GF-D8 (cell line): ENCODE measurements at places on chromosomes 3 and 15.

DNA sequence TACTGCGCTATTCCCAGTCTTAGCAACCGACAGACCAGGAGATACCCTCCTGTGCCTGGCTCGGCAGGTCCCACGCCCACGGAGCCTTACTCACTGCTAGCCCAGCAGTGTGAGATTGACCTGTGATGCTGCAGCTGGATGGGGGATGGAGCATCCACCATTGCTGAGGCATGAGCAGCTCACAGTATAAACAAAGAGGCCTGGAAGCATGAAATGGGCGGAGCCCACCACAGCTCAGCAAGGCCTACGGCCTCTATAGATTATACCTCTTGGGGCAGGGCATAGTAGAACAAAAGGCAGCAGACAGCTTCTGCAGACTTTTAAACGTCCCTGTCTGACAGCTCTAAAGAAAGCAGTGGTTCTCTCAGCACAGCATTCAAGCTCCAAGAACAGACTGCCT lies 160.3 kb downstream of the ANXA2 start:
- no peak for DNase-seq

DNA sequence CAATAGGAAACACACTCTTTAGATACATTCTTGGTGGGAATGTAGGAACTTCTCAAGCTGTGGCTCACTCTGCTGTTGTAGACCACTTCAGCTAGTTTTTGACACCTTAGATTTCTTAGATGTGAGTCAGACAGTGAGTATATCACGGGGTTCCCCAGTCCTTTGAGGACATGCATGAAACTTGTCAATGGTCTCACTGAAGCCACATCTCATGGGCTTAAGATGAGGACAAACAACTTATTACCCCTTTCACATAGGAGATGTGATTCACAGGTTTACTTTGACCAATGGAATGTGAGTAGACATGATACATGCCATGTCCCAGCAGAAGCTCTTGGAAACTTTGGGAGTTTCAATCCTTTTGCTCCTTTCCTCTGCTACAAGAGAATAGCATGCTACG lies 325.5 kb downstream of the CHST2 start:
- no peak for DNase-seq

DNA sequence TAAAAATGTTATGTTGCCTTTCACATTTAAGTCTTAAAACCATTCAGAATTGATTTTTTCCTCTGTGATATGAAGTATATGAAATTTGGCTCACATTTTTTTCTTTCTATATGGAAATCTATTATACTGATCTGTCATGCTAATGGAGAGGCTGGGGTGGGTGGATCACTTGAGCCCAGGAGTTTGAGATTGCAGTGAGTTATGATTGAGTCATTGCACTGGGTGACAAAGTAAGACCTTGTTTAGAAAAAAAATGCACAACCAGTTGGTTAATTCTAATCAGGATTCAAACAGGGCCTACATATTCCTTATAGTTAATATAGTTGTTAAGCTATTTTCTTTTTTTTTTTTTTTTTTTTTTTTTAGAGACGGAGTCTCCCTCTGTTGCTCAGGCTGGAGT lies 230.5 kb downstream of the MFSD1 start:
- no peak for DNase-seq

GRCh38 chr3:1214933-1215332 lies 122.1 kb downstream of the CNTN6 start:
- no peak for DNase-seq

GRCh38 chr15:76991048-76991447 lies 3.9 kb upstream of the PSTPIP1 start:
- no peak for DNase-seq

DNA sequence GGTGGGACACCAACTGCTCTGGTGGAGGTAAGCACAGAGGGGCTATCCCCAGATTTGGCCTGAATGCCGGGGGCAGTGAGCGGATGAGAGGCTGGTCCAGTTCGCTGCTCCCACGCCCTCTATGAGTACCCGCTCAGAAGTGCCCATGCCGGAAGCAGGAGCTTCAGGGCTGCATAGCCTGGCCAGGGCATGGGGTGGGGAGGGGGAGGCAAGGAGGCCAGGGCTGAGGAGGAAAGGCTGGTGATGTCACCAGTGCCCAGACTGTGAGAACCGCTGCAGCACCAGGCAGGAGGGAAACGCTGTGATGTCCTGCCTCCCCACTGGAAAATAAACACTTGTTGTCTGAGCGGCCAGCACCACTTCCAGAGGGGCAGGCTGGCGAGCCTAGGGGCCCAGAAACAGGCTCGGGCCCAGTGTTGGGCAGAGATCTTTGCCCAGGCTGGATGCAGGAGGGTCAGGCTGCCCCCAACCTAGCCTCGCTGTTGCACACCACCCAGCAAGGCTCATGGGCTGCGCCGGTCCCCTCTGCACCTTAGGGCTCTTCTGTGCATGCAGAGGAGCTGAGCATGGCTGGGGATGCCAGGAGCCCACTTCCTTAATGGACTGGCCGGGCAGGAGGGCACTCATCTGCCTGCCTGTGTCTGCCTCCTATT lies 10.9 kb upstream of the DLL4 start:
- DNase-seq: no peak

GRCh38 chr3:143895805-143896204 lies 47.5 kb upstream of the SLC9A9 start:
- DNase-seq: no peak

DNA sequence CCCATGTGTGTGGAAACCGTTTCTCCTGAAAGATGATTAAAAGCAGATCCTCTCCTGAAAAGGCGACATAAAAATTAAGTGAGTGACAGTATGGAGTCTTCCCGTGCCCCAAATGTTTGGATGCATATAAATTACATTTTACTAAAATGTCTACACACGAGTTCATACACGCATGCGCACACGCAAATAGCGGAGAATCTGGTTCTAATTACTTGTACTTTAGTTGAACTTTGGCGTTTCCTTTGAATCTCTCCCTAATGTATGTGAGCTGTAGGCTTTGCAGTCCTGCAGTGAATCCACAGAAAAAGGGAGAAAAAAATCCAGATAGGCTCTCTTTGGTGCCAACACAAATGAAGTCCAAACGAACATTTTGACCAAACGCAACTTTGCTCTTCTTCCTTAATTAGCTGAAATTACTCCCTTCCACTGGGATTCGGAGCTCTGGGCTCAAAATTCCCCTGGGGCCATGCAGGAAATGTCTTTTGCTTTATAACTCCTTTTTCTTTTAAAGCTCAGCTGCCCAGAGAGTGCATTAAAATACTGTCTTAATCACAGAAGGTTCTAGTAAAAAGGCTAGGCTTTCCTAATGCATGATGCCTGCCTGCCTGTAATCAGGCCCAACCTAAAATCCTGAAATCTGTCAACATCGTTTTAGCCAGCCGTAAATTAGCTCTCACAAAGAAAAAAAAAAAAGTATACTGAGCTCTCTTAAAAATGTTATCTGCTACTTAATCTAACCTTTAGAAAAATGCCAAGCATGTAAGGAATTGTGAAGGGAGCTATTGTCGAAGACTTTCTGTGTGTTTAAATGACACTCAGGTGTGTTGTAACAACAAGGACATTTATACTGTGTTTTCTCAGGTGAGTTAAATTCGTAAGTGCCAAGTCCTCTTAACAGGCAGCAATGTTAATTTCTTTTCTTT lies 26.2 kb downstream of the RARB start:
- no peak for DNase-seq

- no peak for DNase-seq
These were observed 20.6 kb downstream of the FOXP1 start for GRCh38 chr3:71562938-71563337.

DNA sequence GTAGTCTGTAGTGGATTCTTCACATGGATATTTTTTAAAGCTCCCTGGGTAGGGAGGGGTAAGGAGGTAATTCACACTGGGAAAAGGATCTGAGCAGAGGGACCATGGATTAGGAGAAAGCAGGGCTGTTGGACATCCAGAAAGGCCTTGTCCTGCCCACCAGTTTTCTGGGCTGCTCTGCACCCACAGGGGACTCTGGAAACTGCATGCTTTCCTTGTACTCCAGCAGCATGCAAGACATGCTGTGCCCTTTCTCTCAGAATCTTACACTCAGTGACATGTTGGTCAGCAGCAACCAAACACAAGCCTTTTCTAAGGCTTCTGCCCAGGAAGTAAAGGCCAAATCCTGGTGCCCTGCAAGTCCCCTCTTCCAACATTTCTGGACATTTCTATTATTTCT lies 2.5 kb upstream of the FBN1 start:
- DNase-seq: no peak

DNA sequence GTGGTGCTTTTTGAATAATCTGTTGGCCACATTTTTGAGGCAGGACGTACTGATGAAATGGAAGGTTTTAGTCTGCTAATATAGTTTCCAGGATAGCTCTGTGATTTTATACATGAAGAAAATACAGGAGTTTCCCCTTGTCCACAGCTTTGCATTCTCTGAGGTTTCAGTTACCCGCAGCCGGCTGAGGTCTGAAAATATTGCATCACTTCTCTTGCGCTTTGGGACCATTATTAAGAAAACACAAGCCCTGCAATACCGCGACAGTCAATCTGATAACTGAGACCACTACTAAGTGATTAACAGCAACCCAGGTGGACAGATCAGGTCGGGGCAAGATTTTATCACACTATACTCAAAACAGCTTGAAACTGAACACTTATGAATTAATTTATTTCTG lies 33.0 kb downstream of the BLM start:
- peak; percentile 84 for DNase-seq

GRCh38 chr3:192578729-192579128 lies 148.6 kb downstream of the FGF12 start:
- DNase-seq: no peak

DNA sequence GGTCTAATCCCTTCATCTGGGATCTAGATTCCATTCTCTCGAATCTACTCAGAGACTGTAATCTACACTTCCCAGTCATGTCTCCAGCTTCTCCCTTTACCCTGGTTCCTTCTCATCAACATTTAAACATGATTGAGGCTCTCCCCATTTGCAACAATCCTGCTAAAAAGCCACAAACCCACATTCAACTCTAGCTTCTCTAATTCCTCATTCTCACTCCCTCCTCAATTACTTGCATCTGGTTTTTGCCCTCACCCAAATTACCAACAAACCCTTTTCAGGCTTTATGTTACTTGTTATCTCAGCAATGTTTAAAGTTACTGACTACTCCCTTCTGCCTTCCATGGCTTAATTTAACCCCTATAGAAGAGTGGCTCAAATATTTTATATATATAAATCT lies 11.5 kb downstream of the ETFA start:
- peak; percentile 20 for DNase-seq

DNA sequence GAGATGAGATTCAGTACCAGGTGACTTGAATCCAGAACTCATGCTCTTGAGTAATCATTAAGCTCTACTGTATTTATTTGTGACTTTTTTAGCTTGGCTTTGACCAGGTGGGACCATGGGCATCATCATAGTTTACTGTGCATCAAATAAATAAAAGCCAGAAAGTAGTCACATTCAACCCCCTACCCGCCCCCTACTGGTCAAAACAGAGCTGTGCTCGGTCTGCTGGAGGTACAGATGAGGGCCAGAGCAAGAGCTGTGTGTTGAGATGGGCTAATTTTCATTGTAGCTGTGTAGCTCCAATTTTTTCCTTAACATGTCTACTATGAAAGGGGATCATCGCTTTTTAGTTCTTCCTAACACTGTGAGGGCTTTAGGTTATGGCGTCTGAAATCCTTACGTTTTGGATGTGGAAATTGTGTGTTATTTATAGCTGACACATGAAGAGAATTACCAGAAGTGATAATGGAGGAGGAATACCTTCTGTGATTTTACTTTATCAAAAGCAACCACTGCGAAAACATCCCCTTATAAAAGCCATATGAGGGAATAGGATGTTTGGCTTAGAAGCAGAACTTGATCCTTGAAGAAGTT lies 375.1 kb downstream of the PTPRG start:
- DNase-seq: no peak

- no peak for DNase-seq
These were observed 446.1 kb upstream of the RARB start for GRCh38 chr3:24981924-24982323.

DNA sequence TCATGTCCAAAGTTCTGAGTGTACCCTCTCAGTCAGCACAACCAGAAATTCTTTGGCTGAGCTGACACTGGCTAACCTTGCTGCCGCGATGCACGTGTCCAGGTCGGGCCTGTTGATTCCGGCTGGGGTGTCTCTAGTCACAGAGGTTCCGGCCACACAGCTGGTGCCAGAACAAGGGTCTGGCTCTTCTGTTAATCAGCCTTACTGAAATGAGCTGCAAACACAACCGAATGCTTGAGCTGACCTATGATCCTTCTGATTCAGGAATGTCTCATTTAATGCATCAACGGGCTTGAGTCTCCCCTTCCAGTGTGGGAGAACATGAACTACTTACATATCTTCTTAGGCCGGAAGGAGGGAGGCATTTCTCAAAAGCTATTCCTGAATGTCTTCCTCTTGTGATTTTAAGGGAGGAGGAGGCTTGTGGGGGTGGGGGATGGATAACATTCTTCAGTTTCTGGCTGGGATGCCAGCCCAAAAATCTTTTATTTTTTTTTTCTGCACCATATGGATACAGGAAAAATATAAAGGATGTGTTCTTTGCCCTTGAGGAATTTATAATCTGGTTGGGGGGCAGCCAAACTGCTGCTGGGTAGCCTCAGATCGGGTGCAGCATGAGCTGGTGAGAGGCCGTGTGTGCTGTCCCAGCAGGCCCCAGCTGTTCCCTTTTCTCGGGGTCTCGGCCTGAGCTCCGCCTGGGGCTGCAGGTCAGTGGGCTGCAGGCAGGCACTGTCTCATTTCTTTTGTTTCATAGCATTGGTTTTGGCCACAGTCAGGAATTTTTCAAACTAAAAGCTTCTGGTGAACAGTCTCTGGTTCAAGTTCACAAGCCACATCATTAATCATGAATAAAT lies 319.1 kb upstream of the TBL1XR1 start:
- DNase-seq: no peak

GRCh38 chr3:63895422-63896189 lies 16.6 kb downstream of the SCAANT1 start:
- no peak for DNase-seq

GRCh38 chr3:127796045-127796830 lies 26.1 kb downstream of the MGLL start:
- no peak for DNase-seq

- no peak for DNase-seq
These were observed 28.3 kb downstream of the APBA2 start for GRCh38 chr15:28914046-28914445.

DNA sequence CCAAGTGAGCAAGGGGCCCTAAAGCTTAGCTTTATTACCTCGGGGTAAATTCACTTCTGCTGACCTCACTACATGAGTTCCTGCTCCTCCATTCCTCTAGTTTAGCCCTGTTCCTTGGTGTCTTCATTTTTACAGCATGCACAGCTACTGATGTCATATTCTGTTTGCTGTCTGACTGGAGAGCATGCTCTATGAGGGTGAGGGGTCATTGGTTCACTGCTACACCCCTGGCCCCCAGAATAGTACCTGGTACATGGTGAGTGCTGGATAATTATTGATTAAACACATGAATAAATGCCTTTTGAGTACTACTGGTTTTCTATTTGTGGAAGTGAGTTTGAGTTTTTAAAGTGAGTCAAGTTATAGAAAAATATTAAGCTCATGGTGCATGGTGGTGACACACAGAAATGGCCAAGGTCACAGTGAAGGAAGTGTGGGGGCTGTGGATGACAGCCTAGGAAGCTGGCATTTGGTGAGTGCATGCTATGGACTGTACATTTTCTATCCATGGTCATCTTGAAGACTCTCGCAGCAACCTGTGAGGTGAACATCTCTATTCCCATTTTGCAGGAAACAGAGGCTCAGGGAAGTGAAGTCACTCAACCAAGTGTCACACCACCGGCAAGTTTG lies 34.0 kb downstream of the RPLP1 start:
- no peak for DNase-seq
